Stimulated activated CD4-positive, alpha-beta T cell treated with anti-CD3 and anti-CD28 coated beads, Interleukin-12 subunit alpha, Interleukin-12 subunit beta, amount 100 ng/mL, for 24 hours (primary cell): ENCODE measurements at places on chromosomes 11 and 22.

GRCh38 chr11:77204754-77205466 lies 76.9 kb downstream of the MYO7A start:
- DNase-seq: no peak

GRCh38 chr11:59678813-59679165 lies 10.0 kb upstream of the PATL1 start:
- DNase-seq: no peak

- DNase-seq: no peak
Observed at GRCh38 chr22:37792494-37792893, 15.2 kb upstream of the GCAT start.

DNA sequence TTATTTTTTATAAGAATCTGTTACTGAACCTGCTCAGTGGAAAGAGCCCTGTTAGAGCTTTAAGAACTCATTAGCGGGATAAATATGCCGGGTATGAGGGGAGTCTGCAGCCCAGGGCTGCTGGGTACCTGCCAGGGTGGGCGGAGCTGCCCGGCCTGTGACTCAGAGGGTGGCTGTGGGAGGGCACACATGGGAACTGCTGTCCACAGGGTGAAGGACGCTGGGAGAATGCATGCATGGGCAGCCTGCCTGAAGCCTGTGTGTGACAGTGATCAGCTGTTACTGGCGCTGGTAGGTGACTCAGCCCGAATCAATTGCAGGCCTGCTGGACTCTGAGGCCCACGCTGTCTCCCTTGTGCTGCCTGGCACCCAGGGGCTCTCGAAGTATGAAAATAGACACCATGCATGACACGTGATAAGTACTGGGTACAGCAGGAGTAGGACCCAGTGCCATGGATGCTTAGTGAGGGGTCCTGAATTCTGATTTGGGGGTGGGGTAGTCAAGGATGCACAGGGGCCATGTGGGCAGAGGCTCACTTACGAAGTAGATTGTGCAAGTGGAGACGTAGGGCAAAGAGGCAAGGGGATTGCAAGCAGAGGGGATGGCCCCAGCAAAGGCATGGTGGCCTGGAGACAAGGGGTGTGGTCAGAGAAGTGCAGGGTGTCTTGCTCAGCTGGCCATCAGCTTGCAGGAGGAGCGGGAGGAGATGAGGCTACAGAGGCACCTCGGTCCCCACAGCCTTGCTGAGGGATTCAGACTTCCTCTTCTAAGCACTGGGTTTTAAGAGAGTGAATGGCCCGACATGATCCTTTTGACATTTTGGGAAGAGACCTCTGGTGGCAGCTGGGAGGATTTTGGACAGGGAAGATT lies 36.5 kb downstream of the GRIK4 start:
- no peak for DNase-seq

- DNase-seq: no peak
Observed at GRCh38 chr11:12024254-12024926, 16.0 kb upstream of the DKK3 start.

- no peak for DNase-seq
Observed at GRCh38 chr11:104956528-104956927, 11.8 kb downstream of the CASP4 start.

- no peak for DNase-seq
Observed at GRCh38 chr11:7543302-7543701, 29.5 kb downstream of the PPFIBP2 start.

- DNase-seq: no peak
Observed at GRCh38 chr11:66858186-66858938, 1.5 kb downstream of the LRFN4 start.

DNA sequence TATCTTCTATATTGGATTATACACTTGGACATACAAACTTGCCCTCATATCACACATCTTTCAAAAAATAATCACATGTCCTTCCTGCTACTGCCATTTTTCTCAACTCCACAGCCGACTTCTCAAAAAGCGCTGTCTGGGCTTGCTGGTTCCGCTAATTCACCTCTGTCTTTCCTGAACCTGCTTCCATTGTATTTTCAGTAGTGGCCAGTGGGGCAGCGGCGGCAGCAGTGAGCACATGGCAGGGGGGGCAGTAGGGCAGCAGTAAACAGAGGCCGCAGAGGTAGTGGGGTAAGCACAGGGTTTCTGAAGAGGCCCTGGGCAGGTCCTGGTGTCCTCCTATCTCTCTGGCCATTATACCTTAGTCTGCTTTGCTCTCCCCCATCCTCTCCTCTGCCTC lies 126.3 kb downstream of the RRAS2 start:
- DNase-seq: no peak

DNA sequence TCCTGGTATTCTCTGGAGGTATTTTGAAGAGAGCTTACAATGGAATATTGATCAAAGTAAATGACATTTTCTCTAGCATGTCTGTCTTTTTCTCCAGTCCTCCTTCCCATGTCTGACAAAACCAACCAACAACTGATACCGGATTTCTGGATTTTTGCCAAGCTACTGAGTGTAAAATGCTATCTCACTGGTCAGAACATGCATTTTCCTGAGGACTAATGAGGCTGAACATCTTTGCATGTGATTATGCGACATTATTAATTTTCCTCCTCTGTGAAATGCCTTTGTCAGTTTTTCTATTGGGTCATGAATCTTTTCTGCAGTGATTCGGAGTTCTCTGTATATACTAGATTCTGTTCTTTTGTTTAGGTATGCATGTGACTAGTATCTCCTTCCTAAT lies 51.4 kb downstream of the CDON start:
- DNase-seq: no peak

- no peak for DNase-seq
Observed at GRCh38 chr11:127149410-127149809, 148.8 kb upstream of the KIRREL3 start.

DNA sequence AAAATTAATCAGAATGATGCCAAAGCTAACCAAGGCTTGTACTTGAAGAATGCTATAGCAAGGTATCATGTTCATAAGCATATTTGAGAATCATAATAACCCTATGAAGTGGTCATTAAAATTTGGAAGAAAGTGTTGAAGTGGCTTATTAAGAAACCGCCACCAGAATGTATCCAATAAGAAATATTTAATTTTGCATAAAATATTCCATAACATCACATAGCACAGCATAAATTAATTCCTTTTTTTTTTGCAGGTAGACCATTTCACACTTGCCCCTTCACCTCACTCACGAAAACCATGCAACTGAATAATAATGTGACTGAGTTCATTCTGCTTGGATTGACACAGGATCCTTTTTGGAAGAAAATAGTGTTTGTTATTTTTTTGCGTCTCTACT lies at the start of gene OR4C16:
Gene OR4C16 (plus strand): TSS at position 301 of the 400 bp plus-strand sequence. CDS start 0 bp downstream, at position 301.
- no peak for DNase-seq

GRCh38 chr11:100632941-100633452 lies 54.1 kb upstream of the ARHGAP42 start:
- no peak for DNase-seq

GRCh38 chr11:6925636-6926207 lies 504 bp upstream of the ZNF215 start:
- no peak for DNase-seq

GRCh38 chr11:67364783-67365722 lies 8.3 kb downstream of the CLCF1 start:
- no peak for DNase-seq
